ENCODE measurements at places on chromosomes 4 and X.

DNA sequence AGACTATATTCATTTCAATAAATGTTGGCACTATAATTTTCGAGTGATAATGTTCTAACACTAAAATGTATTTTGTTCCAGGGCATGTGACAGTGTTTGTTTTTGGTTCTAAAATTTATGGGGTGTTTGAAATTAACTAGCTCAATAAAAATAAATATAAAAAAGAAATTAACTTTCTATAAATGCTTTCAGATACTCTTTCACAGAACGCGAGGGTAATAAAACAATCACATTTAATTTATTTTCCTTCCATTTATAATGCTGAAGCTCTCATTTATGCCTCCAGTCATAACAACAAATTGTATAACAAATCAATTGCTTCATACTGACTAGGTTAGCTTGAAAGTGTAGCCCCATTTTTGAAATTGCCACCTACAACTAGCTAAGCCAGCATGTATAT, 122.4 kb upstream of the GPM6A start:
- no peak for DNase-seq

- no peak for DNase-seq
Observed at GRCh38 chrX:118252967-118253366, 92.9 kb upstream of the WDR44 start.

- no peak for DNase-seq
Observed at GRCh38 chrX:19882066-19882775, 5.2 kb downstream of the SH3KBP1 start.

DNA sequence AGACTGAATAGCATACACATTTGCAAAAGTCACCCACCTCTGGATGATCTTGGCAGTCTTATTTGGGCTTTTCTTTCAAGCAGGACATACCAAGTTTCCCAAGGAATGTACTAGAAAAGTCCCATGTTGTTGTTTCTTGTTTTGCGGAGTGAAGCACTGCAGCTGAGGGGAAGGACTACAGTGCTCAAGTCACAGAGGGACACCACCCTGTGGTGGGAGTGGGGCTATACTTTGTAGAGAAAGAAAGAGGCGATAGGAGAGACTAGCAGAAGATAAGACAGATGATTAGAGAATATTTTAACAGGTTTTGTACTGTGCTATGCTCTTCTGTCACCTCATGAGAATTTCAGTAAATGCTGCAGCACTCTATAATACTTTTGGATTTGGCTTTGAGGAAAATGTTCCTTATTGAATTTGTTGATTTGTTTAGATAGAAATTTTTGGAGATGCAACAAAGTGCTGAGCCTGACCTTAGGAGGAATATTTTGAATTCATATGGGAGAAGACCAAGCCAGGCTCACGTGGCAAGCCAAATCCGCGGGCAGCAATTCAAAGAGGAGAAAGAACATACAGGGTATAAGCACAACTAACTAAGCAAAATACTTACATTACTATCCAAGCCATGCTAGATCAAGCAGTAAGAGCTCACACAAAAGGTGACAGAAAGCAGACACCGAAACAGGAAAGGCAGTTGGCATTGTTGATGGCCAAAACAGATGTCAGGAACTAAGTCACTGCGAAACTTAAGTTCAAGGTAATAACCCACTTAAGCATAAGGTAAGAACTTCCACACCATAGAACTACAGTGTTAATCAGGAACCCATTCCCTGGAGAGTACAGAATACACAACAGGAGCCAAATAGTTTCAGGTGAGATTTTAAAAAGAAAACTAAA, 280.3 kb upstream of the INTU start:
- no peak for DNase-seq

GRCh38 chr4:2937146-2937857, 25.9 kb downstream of the NOP14 start:
- no peak for DNase-seq

DNA sequence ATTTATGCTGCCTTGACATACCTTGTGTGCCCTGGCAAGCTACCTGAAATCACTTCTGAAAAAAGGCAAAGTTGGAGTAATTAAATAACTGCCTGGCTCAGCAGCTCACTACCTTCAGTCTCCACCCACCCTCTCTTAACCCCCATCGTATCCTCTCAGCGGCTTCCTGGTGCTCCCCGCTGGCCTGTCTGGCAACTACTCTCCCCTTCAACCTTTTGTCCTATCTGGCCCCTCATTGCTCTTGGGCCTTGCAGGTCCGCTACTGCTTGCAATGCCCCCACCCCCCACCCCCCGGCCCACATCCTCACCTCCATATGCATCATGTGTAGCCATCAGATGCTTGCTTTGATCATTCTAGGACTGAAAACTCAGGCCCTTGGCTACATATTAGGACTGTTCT, 34.5 kb downstream of the PRPS1 start:
- no peak for DNase-seq

- DNase-seq = no peak
Observed at GRCh38 chrX:55167124-55167803, 52.9 kb upstream of the PAGE5 start.

DNA sequence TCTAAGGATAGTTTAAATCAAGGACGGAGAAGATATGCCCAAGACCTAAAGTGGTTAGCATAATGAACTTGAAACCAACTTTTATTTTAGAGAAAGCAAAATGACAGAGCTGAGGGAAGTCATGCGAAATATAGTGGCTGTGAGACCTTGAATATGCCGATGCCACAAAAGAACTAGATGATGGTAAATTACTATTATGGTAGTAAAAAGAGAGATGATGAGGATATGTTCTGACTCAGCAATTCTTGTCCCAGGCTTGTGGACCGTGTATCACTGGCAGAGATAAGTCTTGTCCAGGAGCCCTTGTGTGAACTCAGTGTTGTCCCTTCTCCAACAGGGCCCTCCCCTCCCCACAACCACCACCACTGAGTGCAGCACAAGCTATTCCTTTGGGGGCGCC, 1605.6 kb upstream of the TENM3 start:
- no peak for DNase-seq

GRCh38 chr4:102430461-102430910, 70.7 kb upstream of the NFKB1 start:
- no peak for DNase-seq

DNA sequence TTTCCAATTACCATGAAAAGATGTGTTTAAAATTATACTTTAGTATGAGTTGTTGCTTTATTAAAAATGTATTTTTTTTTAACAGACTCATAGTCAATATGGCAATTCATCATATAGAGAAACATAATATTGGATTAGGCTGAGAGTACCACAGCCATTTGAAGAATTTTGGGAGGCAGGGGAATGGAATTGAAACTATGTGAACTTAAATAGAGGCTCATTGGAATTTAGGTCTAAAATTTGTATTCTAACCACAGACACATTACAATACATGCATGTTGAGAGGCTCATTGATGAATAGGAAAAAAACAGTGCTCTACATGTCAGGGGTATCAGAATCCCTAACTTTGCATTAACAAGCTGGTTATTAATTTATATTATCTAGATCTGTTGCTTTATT, 269.6 kb downstream of the DKK2 start:
- no peak for DNase-seq

DNA sequence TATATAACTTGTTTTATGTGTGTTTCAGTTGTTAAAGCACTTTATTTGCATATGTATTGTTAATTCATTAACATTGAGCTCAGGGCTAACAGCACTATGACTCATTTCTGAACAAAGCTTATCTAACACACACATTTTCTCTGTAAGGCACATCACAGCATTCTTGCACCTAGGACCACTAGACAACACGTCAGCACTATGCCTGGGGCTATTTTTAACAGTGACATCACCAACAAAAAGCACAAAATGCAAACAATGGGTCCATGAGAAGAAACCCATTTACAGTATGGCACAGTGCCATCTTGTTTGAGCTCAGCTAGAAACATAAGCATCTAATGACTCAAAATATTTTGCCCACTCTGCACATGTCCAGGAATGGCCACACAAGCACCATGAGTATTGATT, 124.4 kb downstream of the RELL1 start:
- DNase-seq = no peak

DNA sequence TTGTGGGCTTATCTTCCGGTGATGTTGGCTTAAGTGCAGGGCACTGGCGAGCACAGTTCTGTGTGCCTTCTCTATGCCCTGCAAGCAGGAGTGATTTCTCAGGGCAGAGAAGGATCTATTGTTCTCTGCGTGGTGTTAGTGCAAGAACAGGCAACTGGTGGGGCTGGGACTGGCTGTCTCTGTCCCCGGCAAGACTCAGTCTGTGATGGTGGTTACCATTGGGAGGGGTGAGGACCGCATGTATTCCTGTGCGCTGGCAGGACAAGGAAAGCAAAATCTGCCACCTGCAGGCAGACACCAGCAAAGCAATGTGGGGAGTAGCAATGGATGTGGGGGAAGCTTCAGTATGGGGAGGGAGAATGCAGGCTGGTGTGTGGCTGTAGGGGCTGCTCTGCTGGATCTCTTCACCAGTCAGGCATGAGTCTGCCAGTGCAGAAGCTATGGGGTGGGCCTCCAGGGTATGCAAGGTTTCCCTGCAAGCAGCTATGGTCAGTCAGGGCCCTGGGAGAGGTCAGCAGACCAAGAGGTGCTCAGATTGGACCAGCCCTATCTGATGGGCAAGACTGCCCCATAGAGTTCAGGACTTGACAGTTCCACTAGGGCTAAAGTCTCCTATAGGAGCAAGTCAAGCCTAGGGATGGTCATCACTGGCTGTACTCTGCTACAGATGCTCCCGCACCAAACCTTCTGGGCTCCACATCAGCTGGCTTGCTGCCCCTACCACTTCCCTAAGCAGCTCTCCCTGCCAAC, 16.8 kb downstream of the PF4 start:
- no peak for DNase-seq

DNA sequence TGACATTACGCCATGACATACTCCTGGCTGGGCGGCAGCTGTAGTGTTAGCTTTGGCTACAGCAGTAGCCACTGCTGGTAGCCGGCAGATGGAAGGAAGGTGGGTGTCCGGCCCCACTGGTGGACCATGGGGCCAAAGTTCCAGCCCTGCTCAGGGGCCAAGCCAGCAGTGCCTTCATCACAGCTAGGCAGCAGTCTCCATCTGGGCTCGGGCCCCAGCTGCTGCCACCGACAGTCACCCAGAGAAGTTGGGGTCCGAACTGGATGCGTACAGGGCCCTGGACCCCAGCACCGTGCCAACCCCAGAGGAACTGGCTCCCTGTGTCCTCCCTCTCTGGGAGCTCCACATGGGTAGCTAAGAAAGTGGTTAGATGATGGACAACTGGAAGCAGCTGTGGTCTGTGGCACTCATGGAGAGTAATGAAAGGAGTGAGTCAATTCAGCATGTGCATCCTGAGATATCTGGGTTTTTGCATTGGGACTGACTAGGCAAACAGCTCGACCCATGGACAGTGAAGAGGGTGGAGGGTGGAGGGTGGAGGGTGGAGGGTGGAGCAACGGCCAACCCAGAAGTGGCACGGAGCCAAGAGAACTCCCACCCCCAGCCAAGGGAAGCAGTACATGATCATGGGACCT, 366.6 kb upstream of the GRIA3 start:
- DNase-seq = no peak

DNA sequence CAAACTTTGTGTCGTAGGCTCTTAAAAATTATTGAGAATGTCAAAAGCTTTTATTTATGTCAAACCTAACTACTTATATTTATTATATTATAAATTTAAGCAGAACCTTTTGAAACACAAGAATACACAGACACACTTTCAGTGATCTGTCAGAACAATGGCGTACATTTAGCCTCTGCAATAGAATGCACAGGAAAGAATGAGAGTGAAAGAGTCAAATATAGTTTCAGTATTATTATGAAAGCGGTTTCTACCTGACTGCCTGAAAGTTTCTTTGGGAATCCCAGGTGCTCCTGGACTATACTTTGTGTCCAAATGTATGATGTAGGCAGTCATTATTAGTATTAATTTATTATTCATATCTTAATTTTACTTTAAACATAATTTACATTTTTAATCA, 872.0 kb upstream of the AGA start:
- no peak for DNase-seq

GRCh38 chr4:25095837-25096236, 64.4 kb downstream of the SEPSECS start:
- no peak for DNase-seq

GRCh38 chrX:78109458-78109857, 5.4 kb downstream of the PGK1 start:
- DNase-seq = no peak

- DNase-seq = no peak
Observed at GRCh38 chrX:72057849-72058248, 73.9 kb downstream of the RTL5 start.

GRCh38 chr4:37757761-37758160, 68.7 kb upstream of the PGM2 start:
- DNase-seq = no peak

GRCh38 chr4:78018271-78019049, 38.7 kb upstream of the FRAS1 start:
- no peak for DNase-seq

DNA sequence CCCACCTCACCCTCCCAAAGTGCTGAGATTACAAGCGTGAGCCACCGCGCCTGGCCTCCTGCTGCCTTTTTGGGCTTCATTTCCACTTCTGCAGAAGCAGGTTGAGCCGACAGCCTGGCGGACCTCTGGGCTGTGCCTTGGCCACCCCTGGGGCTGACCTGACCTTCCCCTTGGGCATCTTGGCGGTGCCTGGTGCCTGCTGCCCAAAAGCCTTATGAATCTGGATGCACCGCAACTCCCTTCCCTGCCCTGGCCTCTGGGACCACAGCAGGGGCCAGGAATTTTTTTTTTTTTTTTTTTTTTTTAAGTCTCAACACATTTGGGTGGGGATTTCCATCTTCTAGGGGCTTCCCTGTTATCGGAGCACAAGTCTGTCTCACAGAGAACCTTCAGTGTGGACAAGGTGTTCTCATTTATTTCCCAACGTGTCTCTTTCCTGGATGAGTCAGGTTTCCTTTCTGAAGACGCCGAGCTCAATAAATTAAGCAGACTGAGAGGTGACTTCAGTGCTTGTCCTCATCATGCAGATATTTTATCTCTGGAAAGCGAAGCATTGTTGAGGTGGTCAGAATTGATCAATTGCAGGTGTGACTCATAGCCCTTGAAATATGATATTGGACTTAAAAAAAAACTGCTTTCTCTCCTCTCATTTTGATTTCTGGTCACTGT, 79.7 kb downstream of the SHROOM2 start:
- DNase-seq = no peak

GRCh38 chrX:96556886-96557285, 127.8 kb upstream of the DIAPH2 start:
- no peak for DNase-seq

DNA sequence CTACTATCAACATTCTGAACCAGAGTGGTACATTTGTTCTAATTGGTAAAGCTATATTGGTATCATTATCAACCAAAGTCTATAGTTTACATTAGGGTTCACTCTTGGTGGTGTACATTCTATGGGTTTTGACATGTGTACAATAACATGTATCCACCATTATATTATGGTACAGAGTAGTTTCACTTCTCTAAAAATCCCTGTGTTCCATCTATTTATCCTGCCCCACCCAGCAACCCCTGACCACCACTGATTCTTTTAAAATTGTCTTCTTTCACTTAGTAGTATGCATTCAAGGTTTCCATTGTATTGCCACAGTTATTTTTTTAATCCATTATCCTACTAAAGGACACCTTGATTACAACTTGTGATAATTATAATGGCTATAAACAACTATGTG, 15.3 kb upstream of the TMPRSS11D start:
- DNase-seq = no peak

Data from GM12891 (cell line).